Smooth muscle cell of the coronary artery (primary cell): ENCODE measurements at places on chromosomes 7 and 10. TPM values are rescaled to one million over a fixed set of nuclear protein-coding genes. Genes with fewer than 3 reads are reported as not detected.

Gene NOBOX
- not detected in 2 replicates for total RNA-seq

Gene SEMA3A
- total RNA-seq = 6.0 and 91.7 TPM in 2 replicates

Gene LDB3
- 0.08 TPM in 1 of 2 replicates, not detected in the other for total RNA-seq

Gene NOS3
- 0.53 and 1.3 TPM in 2 replicates for total RNA-seq

Gene PLA2G12B
- not detected in 2 replicates for total RNA-seq

Gene PDE6C
- total RNA-seq = not detected in 2 replicates

Gene ATOH7
- total RNA-seq = not detected in 2 replicates

Gene AHR
- 31.5 and 93.1 TPM in 2 replicates for total RNA-seq

Gene PILRA
- total RNA-seq = 0.82 TPM in 1 of 2 replicates, not detected in the other

Gene SUN3
- total RNA-seq = not detected in 2 replicates

Gene SLC39A12
- total RNA-seq = not detected in 2 replicates

Gene TCTN3
- 17.8 and 18.6 TPM in 2 replicates for total RNA-seq

Gene MYOF
- total RNA-seq = 116 and 191 TPM in 2 replicates

Gene AKR1C2
- 13.3 and 70.8 TPM in 2 replicates for total RNA-seq

Gene ADAMTS14
- 1.5 and 9.0 TPM in 2 replicates for total RNA-seq
